ENCODE measurements at places on chromosomes 4 and X.
A peak's percentile ranks its signal among the peaks of the same experiment; 100 is the strongest.

- DNase-seq: no peak
These were observed 87.9 kb downstream of the PPP2R2C start for GRCh38 chr4:6384541-6384940.

DNA sequence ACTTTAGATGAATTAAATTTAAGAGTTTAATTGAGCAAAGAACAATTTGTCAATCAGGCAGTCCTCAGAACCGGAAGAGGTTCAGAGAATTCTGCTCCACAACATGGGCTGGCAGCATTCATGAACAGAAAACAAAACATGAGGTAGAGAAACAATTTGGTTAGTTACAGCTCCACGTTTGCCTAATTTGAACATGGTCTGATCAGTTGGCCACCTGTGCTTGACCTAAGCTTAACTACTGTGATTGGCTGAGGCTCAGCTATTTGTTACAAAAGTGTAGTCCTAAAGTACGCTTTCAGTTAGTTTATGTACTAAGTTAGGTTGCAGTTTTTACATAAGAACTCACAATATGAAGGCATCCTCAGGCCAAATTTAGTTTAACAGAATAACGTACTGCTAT lies 258.6 kb downstream of the ADAM29 start:
- no peak for DNase-seq

DNA sequence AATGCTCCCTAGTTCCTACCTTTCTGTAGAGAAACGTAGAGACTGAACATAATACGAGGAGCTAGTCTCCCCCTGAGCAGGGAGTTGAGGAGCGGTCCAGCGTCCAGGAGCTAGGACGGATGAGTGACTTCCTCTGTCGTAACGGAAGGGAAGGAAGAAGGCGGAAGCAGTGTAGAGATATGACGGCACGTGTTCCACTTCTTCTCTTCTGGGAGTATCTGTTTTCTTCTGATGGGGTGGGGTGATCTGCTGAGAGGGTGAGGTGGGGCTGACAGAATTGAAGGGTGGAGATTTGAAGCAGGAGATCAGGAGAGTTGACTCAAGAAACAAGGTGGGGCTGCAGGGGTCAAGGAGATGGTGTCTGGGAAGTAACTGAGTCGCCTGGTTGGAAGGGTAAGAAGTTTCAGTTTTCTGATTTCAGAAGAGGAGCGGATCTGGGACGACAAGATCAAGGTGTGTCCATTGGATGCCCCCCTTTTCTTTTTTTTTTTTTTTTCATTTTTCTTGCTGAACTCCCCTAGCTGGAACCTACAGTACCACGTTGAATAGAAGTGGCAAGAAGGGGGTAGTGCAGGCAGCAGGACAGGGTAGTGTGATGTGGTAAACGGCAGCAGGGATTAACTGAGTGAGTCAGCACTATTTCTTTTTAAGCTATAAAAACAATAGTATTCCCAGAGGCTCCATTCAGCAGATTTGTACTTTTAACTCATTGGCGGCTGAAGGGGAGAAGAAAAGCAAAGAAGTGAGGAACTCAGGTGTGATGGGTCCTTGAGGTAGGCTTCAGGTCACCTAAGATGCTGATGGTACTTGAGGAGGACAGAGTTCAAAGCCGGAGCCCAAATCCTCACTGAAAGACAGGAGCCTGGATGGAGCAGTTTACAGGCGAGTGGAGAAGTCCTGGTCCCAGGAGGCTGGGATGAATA lies 50.8 kb upstream of the SETD7 start:
- DNase-seq: no peak

- DNase-seq: no peak
These were observed 15.9 kb downstream of the ACOT9 start for GRCh38 chrX:23727206-23727605.

DNA sequence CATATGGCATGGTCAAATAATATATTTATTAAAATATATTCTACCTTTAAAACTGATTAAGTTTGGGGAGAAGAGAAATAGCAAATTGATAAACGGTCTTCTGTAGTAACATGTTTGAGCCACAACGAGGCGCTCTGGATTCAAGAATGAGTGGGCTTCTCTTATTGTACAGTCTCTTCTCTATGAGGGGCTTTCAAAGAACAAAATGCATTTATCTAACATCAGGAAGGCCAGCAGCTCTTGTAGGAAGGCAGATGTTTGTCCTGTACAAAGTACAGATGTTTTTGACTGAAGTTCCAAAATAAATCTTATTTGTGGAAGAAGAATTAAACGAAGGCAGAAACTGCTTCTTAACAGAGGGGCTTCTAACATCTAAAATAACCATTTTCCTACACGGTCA lies 153.6 kb downstream of the RASL11B start:
- DNase-seq: no peak

DNA sequence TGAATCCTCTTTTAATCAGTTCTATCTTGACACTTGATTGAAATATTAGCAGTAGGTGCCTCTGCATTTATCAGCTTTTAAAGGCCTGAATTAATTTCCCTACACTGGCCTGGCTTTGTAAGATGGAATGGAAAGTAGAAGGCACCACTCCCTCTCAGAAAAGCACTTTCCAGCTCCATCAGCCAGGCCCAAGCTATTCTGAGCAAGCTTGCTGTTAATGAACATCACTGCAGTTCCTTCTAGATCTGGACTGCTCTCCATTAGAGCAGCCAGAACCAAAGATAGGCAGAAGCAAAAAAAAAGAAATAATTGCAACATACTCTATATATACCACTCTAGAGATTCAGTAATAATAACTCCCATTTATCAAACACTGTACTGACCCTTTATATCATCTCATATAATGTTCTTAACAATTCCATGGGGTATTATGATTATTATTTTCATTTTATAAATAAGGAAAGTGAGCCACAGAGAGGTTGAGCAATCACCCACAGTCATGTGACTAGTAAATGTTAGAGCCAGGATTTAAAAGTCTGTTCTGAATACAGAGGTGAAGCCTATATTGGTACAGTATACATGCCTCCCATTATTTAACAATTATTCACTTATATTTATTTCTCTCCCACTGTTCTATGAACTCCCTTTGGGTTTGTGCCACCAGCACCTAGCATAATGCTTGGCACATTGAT lies 39.4 kb upstream of the GPC3 start:
- DNase-seq: no peak

GRCh38 chr4:20395160-20395773 lies 143.6 kb downstream of the SLIT2 start:
- DNase-seq: peak; percentile 97

DNA sequence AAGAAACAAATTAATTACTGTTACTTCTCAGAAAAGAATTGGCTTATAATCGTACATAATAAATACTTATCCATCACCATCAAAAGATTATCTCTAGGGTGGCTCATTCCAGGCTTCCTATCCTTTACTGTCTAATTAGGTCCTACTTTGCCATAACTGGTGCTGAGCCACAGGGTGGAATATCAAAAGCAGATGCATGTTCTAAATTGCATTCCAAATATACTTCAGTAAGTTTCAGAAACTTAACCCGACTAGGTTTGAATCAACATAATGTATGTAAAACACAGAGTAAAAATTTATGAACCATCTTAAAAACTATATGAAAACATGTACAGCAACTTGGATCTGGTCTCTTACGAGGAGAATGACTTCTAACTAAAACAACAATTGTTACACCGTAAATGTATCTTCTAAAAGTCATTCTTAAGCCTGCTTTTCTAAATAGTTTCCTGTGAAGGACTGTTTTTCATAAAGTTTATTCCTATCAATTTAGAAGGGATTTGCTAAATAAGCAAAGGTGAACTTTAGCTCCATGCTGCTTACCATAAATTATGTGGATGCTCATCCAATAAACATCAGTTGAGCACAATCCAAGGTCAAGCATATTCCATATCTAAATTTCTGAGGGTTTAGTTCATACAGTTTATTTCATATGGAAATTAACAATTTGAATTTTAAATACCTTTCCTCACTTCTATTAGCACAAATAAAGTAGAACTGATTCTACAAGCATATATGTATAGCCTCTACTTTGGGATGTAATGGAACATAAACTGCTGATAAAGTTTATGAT lies 13.4 kb downstream of the ZAR1 start:
- DNase-seq: no peak

- no peak for DNase-seq
These were observed 2.8 kb downstream of the ITM2A start for GRCh38 chrX:79364306-79364705.

DNA sequence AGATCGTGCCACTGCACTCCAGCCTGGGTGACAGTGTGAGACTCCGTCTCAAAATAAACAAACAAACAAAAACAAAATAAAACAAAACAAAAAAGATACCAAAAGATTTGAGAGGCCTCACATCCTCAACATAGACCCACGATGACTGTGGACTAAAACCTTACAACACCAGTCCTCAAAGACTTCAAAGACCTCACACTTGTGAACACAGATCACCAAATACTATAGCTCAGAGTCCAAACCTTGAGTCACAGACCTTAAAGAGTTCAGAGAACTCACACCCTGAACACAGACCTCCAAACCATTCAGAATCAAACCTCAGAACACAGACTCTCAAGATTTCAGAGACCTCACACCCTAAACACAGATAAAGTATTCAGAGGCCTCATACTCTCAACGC lies 12.7 kb upstream of the PAGE4 start:
- DNase-seq: no peak

DNA sequence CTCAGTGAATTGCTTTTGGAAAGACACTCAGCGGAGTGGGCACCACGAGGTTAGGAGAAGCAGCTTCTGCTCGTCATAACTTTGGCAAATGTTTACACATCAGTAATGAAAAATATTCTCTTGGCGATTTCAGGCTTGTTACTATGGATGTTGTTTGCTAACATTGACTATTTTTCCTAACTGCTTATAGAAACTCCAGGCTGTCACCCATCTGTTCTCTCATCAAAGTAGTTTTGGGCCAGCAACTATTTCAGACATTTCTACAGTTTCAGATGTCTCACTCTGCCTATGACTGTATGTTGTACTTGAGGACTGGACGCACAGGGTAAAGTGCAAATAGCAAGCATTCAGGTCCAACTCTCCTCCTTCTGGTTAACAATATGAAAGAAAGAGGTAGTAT lies 346.7 kb downstream of the TRIML1 start:
- no peak for DNase-seq

GRCh38 chr4:166972071-166972470 lies 262.2 kb downstream of the SPOCK3 start:
- DNase-seq: peak; percentile 58

GRCh38 chr4:34851411-34851810 lies 1392.9 kb downstream of the ARAP2 start:
- DNase-seq: no peak

DNA sequence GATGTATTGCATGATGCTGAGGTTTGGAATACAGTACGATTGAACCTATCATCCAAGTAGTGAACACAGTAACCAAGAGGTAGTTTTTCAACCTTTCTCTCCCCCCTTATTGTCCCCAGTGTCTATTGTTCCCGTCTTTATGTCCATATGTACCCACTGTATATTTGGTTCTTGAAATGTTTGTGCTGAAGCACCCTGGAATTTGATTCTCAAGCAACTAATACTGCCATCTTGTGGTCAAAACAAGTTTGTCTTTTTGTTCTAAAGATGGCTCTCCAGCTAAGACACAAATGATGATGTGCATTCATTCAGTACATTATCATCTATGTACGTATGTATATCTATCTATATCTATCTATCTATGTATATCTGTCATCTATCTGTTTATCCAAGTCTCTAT lies 33.5 kb upstream of the DCX start:
- peak; percentile 38 for DNase-seq

DNA sequence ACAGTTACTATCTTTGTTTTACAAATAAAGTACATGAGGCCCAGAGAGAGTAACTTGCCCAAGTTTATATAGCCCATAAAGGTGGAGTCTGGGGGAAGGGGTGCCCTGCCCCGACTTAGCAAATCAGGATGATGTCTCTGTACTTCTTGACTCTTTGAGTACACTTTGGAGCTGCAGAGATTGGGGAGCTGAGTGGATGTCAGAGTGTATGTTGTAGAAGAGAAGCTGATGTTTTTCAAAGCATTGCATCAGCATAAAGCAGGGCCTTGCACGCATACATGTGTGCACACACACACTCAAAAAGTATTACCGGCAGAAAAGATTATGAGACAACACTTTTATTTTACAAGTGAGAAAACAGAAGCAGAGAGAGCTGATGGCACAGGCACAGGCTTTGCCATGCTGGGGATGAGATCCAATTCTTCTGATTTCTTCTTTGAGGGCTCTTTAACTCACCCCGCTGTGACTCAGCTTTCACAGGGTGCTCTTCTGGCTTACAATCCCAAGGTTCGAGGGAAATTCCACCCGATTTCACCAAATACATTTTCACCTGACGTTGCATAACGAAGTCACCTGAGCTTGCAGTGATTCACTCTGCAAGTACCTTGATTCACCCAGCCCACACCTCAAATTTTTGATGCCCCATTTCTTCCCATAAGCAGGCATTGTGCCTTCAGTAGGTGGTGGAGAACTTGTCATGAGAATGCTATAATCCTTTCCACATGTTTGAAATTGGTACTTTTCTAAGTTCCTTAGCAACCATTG lies 292.8 kb upstream of the BOD1L1 start:
- no peak for DNase-seq

DNA sequence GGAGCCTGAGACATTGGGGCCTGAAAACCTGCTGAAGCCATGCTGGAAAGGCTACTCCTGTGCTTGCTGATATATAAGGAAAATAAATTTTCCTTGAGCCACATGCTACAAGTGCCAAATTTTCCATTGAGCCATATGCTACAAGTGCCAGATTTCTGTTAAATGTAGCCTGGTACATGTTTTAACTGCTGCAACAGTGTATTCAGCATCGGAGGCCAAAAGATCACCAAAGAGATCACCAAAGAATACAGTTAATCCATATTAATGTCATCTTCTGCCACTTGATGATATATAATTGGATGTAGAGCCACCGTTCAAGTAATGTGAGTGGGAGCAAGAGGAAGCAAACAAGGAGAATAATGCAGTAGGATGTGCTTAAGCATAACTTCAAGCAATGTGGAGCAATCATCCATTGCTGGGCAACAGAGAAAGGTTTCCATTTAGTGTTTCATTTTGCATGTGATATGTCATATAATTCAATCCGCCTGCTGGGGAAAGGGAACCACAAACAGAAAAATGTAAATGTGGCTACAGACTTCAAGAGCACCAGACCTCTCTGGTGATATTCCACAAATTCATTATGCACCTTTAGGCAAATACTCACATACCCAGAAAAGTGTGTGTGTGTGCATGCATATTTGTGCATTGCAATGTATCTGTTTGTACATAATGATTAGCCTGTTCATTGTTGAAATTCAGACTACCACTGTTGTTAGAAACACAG lies 295.9 kb downstream of the KCNIP4 start:
- no peak for DNase-seq

Measured in NCI-H1417 (cell line).